ENCODE measurements at places on chromosomes 5 and 9.

GRCh38 chr5:116374434-116374852 lies 200.2 kb downstream of the SEMA6A start:
- no peak for DNase-seq

- no peak for DNase-seq
Measured at GRCh38 chr9:89884356-89885083, 279.7 kb downstream of the GADD45G start.

- no peak for DNase-seq
Measured at GRCh38 chr5:138807182-138807581, 54.0 kb downstream of the CTNNA1 start.

DNA sequence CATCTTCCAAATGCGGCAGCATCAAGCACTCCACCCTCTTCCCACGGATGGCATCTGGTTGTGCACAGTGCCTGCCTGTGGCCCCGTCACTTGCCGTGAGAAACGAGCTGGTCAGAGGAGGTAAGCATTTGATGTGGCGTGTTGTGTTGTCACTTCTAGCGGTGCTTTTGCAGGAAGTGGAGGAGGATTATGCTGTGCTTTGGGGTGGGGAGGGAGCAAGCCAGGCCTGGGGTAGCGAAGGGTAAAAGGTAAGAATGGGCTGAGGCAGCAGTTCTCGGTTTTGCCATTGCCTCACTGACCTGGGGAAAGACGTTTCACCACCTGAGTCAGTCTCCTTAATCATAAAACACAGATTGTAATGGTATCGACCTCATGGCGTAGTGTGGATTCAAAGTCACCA lies 2.3 kb upstream of the POMT1 start:
- no peak for DNase-seq

- no peak for DNase-seq
Measured at GRCh38 chr9:105497704-105498103, 49.9 kb downstream of the FSD1L start.

DNA sequence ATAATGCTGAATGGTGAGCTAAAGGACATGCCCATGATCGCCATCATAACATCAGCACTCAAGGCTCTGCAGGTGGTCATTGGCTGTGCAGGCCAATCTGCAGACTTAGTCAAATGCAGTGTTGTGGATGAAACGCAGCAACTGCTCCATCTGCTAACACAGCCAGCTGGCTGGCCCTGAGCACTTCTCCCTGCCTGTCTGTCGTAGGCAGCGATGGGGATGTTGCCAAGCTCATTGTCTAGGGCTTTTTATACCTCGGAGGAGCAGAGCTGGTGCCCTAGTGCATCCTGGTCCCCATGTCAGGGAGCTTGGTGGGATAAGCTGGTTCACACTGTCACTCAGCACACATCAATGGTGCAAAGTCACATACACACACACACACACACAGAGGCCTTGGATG lies 189.4 kb downstream of the TENT4A start:
- DNase-seq = no peak

GRCh38 chr5:40479939-40480338 lies 199.8 kb upstream of the PTGER4 start:
- DNase-seq = no peak

- DNase-seq = no peak
Measured at GRCh38 chr9:100296407-100296806, 56.3 kb downstream of the TEX10 start.

GRCh38 chr9:27472195-27472594 lies 51.9 kb upstream of the IFNK start:
- DNase-seq = no peak

GRCh38 chr9:118522093-118523028 lies 818.2 kb downstream of the TLR4 start:
- DNase-seq = no peak

GRCh38 chr9:114229295-114229694 lies 74.0 kb downstream of the COL27A1 start:
- no peak for DNase-seq

All from cerebellar nuclear complex (tissue), 1 donor.